ENCODE measurements at places on chromosomes 6 and 20. TPM values are rescaled to one million over a fixed set of nuclear protein-coding genes. Genes with fewer than 3 reads are reported as not detected.

DNA sequence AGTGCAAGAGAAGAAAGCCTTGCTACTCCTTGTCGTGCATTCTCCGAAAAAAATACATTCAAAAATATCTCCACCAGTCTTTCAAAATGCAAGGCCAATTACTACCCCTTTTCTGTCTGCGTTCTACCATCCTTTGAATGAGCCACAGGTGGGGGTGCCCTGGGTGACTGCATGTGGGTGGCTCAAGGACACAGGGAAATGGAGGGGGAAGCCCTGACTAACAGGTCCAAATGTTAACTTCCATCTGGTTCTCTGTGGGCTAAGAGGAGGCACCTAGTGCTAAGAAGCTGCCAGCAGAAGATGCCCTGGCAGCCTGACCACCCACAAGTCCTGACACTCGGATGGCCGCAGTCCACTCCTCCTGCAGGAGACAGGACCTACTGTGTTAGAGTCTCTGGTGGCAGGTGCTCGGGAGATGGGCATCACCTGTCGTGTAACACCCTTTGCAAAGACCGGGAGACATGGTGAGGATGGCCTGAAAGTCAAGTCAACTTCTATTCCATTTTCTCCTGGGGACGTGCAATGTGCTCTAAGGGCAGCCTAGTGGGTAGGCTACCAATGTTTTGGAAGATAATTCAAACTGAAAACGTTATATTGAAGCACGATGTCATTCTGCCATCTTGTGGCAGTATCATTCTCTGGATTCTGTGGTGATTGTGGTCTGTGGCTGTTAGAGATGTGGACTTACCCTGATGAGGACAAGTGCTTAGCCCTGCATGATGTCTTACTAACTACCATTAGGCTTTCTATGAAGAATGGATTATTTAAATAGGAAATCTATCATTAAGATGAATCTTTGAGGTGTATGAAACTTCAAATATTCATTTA is 27.4 kb upstream of the IGF2R start:
- no peak for DNase-seq

The COL21A1 gene
- total RNA-seq: not detected

The MRPS10 gene
- total RNA-seq: 37.4 TPM

GRCh38 chr6:9936551-9936950 is 478.3 kb downstream of the TFAP2A start:
- DNase-seq: no peak

DNA sequence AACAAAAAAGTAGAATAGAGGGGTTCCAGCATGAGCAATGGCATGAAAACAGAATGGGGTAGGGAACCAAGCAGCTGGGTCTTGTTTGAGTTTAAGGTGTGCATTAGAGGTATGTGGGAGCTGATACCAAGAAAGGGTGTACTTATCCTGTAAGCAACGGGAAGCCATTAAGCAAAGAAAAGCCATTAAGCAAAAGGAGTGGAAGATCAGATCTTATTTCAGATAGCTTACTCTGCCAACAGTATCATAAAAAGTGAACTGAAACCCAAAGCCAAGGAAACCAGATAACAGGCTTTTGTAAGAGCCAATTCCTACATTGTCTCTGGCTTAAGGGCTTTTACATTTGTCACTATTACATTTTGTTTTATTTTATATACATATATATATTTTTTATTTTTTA is 21.3 kb upstream of the BEND6 start:
- no peak for DNase-seq

DNA sequence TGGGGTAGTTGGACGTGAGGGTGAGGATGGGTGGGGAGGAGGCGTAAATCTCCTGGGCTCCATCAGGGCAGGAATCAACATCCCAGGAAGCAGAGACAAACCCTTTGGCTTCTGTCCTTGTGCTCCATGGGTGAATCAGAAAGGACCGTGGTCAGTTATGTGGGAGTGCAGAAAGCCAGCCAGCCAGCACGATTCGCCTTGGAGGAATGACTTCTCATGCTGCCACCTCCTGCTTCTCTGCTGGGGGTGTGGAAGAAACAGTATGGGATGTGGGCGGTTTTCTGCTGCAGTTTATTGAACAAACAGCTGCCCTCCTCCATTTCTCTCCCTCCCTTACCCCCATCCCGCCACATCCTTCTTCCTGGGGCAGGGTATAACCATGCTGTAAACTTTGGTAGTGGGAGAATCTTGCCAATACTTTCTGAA is 214.5 kb downstream of the SOX4 start:
- DNase-seq: no peak

The ZNF311 gene
- 0.16 TPM for total RNA-seq
